ENCODE measurements at places on chromosomes 6 and 20.

- no peak for DNase-seq
These were observed 32.9 kb downstream of the FILIP1 start for GRCh38 chr6:75460681-75461080.

- DNase-seq: no peak
These were observed 288.7 kb upstream of the PRDM1 start for GRCh38 chr6:105797286-105797979.

DNA sequence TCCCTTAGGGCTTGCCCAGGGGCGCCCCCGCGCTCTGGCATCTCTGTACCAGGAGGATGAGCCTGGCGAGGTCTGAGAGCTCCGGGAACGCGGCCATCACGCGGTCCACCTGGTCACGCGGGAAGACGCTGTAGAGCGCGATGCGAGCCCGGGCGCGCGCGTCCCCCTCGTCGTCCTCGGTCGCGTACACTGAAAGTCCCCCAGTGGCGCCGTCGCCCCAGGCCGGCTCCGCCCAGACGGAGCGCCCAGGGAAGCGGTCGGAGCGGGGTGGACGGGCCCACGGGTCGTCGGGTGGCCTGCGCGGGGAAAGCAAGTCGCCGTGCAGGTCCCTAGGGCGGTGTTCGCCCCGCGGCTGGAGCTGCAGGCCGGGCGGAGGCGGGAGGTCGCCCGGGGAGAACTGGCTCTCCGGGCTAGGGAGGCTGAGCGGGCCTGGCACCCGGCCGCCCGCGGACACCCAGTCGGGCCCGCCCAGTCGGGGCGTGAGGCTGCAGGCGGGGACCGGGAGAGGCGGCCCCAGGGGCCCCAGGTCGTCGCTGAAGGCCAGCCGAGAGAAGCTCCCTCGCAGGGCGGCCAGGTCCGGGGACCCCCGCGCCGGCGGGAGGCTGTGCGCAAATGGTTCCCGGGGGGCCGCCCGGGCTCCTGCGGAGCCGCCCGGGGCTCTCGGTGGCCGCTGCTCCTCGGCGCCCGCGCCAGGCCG is 34.0 kb downstream of the ZC3H12D start:
- no peak for DNase-seq

DNA sequence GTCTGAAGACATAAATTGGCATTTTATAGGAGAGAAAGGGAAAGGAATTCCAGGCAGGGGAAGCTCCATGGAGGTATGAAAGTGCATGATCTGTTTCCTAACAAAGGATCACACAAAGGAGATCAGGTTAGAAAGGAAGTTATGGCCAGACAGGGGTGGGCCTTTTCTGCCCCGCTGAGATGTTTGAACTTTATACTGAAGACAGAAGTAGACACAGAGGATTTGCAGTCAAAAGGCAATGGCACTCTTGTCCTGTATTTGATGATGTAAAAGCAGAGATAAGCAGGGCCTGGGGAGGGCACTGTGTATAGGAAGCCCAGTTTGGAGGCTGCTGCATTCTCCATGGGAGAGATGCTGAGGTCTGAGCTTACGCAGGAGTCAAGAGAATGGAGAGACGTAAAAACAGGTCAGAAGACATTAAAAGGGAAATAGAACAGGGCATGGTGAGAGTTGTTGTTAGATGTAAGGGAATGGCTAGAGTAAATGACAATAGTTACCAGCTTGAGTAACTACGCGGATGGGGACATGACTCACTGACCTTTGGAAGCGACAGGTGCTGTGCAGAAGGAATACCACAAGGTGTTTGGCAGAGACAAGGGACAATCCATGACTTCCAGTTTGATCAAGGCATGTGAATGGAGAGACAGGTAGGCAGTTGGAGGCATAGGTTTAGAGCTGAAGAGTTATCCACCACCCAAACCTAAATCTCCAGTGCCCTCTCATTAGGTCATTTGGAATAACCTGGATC is 190.6 kb upstream of the SASH1 start:
- DNase-seq: no peak

GRCh38 chr6:34630040-34630439 is 66.5 kb downstream of the ILRUN start:
- no peak for DNase-seq

All from stimulated activated CD4-positive, alpha-beta T cell treated with anti-CD3 and anti-CD28 coated beads, Interleukin-4, amount 100 ng/mL, for 1 hour (primary cell).